ENCODE measurements at places on chromosomes 3 and 15.

DNA sequence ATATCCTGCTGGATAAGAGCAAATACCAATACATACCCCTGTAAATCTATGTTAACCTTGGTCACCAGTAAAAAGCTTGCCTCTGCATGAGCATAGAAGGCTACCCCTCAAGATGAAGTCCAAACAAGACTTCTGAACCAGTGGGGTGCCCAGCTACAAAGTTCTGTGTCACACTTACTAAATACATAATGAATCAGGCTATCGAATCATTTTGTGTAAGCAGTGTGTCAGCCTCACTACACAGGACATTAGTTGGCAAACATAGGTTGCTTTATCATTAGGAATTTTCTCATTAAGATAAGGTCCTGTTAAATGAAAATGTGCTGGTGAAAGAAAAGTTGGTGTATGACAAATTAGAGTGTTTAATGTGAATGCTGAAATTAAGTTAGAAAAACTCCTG is 452.0 kb downstream of the MFSD1 start:
- DNase-seq = no peak

- no peak for DNase-seq
Observed at GRCh38 chr3:8517487-8517886, 15.9 kb downstream of the LMCD1 start.

DNA sequence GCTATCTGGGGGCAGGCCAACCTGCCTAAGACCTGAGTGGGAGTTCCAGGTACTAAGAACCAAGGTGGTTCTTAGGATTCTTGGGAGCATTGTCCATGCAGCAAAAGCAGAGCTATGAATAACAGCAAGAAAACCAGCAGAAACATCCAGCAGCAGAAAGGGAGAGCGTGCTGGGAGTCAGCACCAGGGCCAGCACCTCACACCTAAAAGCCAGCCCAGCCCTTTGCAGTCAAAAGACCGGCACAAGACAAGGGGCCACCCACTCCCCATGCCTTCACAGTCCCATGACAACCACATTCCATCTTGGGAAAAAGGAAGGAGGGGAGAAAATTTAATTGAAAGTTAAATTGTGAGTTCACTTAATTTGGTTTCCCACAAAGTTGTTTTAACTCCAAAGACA is 364.9 kb downstream of the AGBL1 start:
- peak; percentile 24 for DNase-seq

GRCh38 chr15:57149196-57149595 is 227.1 kb upstream of the CGNL1 start:
- DNase-seq = no peak

DNA sequence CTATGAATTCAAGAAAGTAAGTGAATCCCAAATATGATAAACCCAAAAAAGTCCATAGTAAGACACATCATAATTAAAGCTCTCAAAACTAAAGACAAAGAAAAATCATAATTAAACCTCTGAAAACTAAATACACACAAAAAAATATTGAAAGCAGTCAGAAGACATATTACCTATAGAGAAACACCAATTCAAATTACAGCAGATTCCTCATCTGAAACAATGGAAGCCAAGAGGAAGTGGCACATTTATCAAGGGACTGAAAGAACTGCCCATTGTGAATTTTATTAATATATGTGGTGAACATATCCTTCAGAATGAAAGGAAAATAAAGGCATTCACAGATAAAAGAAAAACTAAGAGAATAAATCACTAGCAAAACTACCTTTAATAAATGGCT is 128.2 kb downstream of the SCAPER start:
- DNase-seq = no peak

DNA sequence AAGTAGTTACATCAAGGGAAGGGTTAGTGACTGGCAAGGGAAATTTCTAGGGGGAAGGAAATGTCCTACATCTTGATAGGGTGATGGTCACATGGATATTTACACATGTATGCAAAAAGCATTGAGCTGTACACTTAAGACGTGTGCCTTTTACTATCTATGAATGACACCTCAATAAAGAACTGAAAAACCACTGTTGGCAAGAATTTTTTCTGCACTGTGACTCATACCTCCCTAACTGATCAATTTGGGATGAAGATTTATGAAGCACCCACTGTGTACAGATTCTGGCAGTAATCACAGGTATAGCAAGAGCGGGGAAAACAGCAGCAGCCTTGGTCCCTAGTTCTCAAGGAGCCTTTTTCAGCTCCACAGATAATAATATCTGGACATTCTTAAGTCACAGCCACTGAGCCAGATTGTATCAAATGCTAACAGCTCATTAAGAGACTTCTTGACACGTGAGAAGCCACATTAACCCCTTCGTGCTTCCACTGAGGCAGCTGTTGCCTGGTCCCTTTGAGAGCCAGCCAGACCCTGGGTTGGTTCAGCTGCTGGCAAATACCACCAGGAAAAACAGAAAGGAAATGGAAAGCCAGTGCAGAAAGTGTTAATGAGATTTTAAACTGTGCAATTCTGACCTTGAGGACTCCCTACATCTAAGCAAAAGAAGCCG is 32.0 kb upstream of the GALNT15 start:
- no peak for DNase-seq

GRCh38 chr15:76973906-76974305 is 21.0 kb upstream of the PSTPIP1 start:
- DNase-seq = no peak

GRCh38 chr15:41813426-41813825 is 14.5 kb upstream of the JMJD7 start:
- no peak for DNase-seq

- no peak for DNase-seq
Observed at GRCh38 chr3:190019006-190019405, 101.7 kb downstream of the P3H2 start.

DNA sequence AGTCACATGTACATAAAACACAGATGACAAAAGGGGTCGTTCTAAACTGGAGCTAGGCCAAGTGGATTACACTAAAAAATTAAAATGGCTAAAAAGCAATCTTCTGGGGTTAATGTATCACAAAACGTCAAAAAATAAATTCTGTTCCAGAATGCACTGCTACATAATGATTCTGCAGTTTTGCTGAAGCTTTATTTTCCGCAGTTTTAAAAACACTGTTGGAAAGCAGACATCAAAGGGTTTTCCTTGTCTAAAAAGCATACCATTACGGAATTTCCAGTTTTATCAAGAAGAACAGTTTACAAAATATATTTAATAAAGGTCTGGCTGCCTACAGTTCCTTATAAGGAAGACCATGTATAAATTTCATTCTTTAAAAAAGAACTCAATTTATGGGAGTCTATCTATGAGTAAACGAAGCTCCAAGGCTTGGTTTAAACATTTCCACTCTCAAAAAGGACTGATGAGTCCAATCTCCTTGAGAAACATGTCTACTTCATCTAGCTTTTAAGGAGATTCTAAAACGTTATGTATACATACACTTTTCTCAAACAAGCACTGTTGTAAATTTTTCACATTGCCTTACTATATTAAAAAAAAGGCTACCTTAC is 1.3 kb downstream of the DMXL2 start:
- DNase-seq = no peak

DNA sequence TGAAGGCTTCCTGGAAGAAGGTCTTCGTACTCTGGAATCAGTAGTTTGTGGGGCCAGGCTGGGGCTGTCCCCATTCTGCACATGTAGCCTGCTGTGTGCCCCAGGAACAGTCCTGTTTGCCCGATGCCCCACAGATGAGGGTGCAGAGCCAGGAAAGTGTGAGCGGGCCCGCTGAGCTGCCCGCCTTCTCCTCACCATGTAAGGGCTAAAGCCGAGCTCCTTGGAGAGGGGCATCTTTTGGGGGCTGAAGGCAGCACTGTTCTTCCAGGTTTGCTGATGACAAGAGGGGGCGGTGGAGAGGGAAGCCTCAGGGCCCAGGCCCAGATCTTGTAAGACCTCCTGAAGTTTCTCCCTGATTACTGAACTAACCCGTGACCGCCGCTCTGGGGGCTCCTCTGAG is 73.2 kb upstream of the GSK3B start:
- DNase-seq = no peak

GRCh38 chr3:161323926-161324621 is 47.2 kb downstream of the SPTSSB start:
- no peak for DNase-seq

GRCh38 chr3:168847291-168847883 is 751.7 kb upstream of the GOLIM4 start:
- peak; percentile 23 for DNase-seq

GRCh38 chr3:170697131-170697530 is 111.3 kb upstream of the SLC7A14 start:
- DNase-seq = no peak

GRCh38 chr3:134357261-134357913 is 16.9 kb downstream of the AMOTL2 start:
- no peak for DNase-seq

DNA sequence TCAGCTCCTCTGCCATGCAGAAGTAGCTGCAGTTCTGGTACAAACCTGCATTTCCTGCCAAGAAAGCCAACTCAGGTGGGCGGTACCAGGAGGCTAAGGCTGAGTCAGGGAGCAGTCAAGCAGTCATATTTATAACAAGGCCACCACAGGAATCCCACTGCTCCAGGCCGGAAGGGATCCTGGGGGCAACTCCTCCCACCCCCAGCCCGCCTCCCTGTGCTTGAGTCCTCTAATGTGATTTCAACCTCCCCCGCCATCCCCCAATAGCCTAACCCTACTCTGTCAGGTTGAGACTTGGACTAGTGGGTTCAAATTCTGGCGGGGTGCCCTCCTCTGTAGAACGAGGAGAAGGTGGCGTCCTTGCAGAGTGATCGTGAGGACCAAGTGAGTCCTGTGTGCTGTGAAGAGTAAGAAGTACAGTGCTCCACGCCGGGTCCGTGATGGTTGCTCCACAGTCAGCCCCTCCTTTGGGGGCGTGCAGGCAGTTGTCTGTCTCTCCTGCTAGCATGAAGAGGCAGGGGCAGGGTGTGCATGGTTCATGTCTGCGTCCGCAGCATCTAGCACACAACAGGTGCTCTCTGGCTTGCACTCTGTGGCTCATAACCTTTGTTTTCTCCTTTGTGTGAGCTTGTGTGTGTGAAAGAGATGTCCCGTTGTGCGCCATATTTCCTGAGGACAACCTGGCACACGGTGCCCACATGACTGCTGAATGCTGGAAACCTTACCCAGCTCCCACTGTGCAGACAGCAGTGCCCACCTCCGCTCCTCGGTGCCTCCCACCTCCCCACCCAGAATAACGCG is 78.3 kb downstream of the SMAD6 start:
- DNase-seq = no peak

DNA sequence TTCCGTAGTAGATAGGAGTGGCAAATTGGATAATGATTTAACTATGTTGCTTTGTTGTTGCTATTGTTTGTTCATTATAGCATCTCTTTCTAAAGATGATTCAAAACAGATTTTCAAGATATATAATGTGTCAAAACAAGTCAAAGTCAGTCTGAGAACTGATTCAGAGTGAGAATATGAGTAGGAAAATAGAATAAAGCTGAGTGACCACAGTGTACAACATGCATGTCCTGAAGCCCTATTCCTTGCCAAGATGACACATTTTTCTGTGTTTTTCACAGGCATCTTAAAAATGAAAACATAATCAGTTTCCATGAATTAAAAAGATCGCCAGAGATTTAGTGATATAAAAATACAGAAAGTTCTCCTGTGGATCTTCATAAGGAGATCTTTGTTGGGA is 57.0 kb upstream of the THRB start:
- no peak for DNase-seq

GRCh38 chr3:42980909-42981308 is 1.8 kb downstream of the GASK1A start:
- no peak for DNase-seq

DNA sequence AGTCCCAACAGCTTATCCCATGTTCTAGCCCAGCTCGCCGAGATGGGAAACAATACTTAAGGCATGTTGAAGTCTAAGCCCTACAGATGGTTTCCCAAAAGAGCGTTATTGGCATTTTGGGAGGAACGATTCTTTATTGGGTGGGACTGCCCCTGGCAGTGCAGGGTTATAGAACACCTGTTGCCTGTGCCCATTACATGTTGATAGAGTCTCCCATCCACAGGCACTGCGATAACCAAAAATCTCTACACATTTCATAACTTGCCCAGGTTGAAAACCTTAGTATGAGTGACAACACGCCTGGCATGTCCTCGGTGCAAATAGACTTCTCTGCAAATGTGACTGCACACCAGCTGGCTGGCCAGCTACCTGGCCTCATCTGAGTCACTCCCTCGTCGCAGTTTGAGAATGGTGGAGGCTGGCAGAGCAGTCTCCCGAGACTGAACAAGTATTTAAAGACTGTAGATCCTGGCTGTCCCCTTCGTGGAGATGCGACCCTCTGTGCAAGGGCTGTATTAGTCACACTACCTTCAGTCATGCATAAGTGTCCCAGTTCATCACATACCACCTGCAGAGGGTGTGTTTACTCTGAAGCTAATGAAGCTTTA is 18.7 kb downstream of the ZNF80 start:
- DNase-seq = no peak

DNA sequence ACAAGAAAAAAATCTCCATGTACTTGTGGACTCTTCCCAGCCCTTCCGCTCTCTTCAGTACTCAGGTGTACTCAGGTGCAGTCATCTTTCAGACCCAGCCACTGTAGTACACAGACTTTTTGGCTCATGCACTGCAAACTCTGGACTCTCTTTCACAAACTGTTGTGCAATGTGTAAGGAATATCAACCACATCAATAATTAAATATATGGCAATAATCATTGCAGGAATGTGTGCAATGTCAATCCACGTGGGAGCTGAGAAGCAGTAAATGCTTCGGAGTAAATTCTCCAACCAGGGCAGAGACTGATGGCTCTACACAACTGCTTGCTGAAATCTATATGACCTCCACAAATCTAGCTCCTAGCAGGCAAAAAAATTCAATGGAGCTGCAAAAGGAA is 287.3 kb upstream of the COL8A1 start:
- DNase-seq = no peak

- no peak for DNase-seq
Observed at GRCh38 chr15:68982976-68983563, 31.4 kb upstream of the NOX5 start.

DNA sequence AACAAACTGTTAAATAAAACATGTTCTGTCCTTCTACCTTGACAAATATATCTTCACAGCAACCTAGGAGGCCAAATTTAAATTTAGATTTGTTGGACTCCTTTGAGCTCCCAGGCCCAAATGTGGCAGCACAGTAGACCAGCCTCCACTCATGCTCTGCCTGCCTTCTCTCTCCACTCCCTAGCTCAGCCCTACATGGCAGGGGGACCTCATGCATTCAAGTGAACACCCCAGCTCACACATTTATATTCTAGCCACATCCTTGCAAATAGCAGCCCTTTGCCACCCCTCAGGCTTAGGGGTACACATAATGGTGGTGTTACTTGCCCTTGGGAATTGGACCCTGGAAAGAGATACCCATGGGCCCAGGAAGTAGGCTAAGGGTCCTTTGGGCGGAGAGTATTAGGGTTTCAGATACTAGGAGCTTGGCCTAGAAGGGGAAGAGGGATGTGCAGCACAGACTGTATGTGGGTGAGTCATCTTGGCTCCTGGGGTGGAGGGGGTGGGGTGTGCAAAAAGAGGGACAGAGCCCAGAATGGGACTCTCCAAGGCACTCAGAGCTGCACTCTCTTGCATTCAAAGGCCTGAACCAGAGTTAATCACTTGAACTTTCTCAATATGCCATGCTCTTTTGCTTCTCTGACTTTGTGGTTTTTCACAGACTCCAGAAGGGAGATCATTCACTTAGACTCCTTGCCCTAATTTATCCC is 268.4 kb upstream of the ROPN1 start:
- DNase-seq = no peak
